ENCODE measurements at places on chromosomes 3 and 15.

DNA sequence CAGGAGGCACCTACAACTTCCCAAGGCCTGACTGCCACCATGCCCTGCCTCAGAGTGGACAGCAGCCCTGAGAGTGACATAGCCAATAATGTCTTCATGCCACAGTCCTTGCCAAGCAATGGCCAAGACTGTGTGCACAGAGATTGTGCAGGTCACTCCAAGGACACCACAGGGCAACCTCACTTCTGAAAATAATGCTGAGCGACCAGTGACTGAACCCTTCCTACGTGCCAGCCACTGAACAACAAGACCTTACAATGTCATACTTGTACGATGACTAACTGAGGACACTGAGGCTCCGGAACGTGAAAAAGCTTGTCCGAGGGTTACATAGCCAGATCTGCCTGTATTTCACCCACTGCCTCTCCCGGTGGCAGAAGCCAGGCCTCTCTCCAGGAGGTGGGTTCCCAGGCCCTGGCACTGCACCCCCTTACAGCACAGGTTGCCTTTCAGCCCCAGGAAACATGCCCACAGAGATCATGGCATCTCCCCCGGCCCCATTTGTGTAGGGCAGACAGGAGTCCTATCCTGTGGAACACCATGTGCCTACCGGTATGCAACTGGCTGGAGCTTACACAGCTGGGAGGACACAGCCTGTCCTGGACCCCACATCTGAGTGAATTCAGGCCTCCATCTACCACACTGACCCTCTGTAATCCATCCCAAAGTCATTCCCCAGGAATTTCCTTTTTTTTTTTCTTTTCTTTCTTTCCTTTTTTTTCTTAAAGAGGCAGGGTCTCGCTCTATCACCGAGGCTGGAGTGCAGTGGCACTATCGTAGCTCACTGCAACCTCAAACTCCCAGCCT lies 72.3 kb downstream of the SLC12A8 start:
- DNase-seq: no peak

GRCh38 chr3:184676927-184677326 lies 34.9 kb downstream of the MAGEF1 start:
- no peak for DNase-seq

DNA sequence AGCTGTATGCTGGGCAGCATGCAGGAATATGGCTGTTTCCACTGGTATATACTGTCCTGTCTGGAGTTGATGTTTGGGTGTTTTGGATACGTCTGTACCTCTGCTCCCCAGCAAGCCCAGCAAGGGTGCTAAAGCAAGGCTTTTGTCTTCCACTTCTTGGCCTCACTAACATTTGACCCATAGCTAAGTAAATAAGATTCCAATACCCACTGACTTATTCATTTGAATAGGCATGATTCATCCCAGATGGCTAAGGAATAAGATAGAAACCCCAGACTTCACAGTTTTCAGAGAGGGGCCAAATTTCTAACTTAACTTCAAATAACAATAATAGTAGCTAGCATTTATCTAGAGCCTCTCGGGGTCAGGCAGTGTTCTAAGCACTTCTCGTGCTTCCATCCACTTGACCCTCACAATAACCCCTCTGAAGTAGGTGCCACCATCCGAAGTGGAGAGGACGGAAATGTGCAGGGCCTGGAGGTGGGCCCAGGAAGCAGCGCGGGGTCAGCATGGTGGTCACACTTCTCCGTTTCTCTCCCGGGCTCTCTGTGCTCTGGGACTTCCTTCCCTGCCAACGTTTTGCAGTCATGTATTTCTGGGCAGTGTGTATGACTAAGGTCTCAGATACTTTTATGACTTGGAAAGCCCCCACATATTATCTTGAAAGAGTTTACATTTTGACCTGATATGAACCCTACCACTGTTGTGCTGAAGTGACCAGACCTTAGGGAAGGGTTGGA lies 39.3 kb downstream of the LRRK1 start:
- DNase-seq: no peak

- DNase-seq: no peak
Observed at GRCh38 chr15:89848970-89849292, 34.3 kb upstream of the ANPEP start.

DNA sequence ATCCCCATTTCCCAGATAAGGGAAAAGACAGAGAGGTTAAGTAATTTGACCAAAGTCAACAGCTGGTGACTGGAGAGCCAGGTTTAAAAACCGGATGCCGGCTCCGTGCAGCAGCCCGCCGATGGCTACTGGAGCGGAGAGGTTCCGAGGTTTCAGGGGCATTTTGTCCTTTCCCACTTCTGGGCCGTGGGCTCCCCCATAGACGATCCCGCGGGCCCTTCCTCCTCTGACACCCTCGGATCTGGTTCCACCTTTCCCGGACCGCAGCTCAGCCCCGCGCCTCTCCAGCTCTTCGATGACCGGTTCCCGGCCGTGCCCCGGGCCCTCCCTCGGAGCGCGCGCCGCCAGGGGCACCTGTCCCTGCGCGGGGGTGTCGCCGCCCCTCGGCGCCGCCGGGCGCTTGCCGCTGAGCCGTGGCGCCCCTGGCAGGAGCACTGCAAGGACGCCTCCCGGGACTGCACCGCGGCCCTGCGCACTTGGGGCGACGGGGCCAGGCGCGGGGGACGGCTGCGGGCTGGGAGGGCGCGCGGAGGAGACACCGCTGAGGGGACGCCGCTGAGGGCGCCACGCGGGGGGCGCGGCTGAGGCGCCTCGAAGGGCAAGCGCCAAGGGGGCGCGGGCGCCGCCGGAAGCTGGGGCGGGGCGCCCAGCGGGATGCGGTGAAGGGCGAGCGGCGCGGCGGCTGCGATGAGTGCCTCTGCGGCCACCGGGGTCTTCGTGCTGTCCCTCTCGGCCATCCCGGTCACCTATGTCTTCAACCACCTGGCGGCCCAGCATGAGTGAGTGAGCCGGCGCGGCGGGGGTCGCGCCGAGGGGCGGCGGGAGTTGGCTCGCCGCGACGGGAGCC lies at the start of gene TM6SF1:
TSS of gene TM6SF1 (plus strand) at position 652 of the 847 bp plus-strand sequence. CDS start at position 688, 36 bp downstream.
- no peak for DNase-seq

DNA sequence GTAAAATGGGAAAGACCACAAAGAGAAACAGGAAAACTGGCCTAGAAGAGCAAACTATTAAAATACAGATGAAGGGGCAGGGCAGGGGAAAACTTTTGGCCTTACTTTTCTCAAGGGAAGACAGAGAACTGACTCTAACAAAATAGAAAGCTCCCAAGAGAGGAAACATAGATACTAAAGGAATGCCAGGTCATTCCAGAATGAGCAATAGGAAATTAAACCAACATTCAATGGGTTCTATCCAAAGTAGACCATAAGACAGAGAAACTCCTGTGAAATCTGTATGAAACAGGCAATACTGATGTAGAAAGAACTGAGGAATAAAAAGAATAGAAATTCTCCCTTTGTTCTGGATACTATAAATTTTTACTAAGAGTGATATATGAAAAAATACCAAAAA lies 491.8 kb downstream of the MECOM start:
- no peak for DNase-seq

- DNase-seq: no peak
Observed at GRCh38 chr3:38611866-38612265, 37.6 kb downstream of the SCN5A start.

DNA sequence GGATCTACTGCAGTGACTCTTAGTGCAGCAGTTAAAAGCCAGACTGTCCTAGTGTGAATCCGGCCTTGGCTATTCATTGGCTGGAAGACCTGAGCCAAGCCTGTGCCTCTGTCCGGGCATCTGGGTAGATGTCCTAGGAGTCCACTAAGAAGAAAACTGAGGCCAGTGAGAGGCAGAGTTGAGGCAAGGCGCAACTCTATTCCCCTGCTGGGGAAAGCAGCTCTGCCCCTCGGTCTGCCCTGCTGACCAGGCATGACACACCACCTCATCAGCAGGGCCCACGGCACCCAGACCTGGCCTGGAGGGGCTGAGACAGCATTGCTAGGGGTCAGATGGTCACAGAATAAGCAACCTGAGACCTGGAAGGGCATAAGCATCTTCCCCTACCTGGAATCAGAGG lies 46.7 kb upstream of the ABHD2 start:
- DNase-seq: no peak

DNA sequence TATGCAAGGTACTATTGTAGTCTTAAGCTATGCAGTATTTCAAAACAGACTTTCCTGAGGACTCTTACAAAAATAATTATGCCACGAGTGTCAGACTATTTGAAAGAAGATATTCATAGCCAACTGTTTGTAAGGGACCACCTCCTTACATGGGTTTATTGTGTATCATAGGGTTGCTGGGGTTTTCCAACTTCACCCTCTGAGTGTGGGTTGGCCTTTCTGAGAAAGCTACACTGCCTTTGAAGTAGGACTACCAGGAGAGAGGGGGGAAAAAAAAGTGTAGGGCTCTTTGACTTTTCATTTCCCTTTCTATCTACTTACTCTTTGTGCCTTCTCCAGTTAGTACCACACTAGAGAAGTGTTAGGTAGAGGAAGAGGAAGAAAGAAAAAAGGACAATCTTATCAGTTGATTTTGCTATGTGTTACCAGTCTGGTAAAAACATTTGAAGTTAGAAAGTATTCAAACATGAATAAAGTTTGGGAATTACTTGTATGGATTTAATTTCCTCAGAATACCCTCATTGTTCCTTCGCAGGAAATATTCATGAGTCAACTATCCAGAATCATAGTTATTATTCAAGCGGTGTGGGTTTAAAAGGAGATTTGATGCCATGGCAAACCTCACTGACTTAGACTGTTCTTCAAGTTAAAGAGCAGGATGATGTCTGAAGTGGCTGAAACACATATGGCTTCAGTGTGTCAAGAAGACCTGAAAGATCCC lies 329.3 kb upstream of the THBS1 start:
- DNase-seq: no peak

DNA sequence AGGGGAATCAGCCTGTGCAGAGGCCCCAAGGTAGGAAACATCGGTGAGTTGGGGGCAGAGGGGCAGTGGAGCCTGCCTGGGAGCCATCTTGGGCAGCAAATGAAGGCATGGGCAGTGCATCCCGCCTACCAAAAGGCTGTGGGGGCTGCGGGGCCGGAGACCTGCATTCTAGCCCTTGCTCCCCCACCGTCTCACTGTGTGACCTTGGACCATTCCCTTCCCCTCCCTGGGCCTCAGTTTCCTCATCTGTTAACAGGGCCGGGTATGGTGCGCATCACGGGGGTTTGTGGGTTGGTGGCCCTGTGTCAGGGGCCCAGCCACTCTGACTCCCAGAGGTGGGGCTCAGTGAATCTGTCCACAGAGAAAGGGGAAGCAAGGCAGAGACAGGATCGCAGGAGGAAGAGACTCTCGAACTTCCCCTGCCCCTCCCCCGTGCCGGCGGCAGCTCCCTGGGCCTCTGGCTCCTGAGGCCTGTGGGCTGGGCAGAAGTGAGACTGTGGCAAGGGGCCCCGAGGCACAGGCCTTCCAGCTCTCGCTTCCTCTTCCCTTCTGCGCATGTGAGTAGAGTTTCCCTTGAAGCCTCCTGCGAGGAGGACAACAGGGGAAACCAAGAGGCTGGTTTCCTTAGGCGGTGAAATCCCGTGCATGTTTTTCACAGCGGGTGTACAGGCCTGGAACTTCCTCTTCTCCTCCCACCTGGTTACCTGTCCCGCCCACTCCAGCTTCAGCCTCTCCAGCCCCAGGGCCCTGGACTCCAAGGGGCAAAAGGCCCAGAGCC lies 42.9 kb downstream of the IDH2 start:
- no peak for DNase-seq

DNA sequence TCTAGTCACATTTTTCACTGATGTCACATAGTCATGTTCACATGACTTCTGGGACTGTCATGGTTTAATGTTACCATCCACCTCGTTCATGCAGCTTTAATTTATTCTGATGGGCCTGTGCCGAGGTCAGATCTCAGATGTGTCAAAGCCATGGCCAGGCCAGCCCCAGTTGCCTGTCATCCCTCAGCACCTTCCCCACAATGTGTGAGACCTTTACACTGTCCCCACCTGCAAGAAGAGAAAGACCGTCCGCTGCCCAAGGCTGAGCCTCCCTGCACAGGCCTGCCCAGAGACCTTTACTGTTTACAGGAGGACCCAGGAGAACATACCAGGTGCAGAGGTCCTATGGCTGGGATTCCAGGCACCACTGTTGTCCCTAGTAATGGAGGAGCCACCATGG lies 12.8 kb upstream of the KLF15 start:
- no peak for DNase-seq

- DNase-seq: no peak
Observed at GRCh38 chr3:13852638-13853009, 27.2 kb downstream of the WNT7A start.

DNA sequence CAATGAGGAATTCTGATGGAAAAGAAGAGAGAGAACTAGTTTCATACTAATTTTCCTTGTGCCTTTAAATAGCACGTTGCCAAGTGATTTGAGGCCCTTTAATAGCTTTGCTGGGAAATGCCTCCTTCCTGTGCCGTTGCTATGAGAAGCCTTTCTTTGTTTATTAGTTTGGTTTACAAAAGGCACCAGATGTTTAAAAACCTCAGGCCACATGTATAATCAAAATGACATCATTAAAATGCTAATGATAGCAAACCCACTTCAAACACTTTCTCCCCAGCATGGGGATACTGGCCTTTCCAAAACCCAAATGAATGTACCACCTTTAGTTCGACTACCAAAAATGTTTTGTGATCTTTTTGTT lies 50.0 kb upstream of the TBC1D23 start:
- DNase-seq: no peak

DNA sequence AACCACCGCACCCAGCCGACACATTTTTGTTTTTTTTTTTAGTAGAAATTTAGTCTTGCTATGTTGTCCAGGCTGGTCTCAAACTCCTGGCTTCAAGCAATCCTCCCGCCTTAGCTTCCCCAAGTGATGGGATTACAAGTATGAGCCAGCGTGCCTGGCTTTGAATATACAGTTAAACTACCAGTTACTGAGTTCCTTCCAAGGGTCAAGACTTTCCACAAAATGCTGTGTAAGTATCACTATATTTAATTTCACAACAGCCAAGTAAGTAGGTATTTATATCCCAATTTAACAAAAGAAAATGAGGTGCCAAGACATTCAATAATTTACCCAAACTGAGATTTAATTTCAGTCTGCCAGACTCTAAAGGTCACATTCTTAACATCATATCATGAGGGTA lies 181.3 kb upstream of the TMC3 start:
- DNase-seq: no peak

DNA sequence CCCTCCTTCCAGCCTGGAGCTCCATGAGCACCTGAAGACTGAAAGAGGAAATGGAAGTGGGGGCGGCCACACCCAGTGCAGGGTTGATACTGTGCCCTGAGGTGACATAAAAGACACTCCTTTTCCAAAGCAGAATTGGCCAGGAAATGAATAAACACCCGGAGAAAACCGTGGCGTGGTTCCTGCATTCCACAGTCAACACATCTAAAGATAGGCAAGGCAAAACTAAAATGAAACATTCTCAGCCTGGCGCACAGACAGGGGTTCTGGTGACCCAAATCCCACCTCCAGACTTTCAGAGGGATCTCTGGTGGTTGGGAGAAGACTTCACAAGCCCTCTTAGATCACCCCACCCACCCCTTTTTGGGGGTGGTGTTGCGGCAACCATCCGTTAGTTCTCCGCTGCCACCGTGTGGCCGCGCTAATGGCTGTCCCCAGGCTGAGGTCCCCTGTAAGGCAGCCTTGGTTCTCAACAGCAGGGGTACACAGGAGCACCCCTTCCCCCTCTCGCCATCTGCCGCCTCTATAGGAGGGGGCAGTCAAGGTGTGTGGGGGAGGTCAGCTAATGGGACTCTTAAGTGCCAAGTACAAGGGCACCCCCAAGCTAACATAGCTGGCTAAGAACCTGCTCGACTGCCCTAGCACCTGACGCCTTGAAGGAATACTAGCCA lies 2.5 kb upstream of the MST1R start:
- no peak for DNase-seq

- no peak for DNase-seq
Observed at GRCh38 chr15:93018574-93018973, 70.4 kb downstream of the RGMA start.

- peak; percentile 19 for DNase-seq
Observed at GRCh38 chr15:98858610-98859023, 149.0 kb downstream of the PGPEP1L start.

GRCh38 chr3:110487840-110488239 lies 583.8 kb upstream of the NECTIN3 start:
- no peak for DNase-seq

All from right forelimb (tissue), 1 donor.